Astrocyte (in vitro differentiated cells and primary cell): ENCODE measurements at places on chromosomes 12 and 14. TPM values are rescaled to one million over a fixed set of nuclear protein-coding genes. Genes with fewer than 3 reads are reported as not detected.

GRCh38 chr12:75825686-75826085 lies 205.9 kb downstream of the PHLDA1 start:
- DNase-seq = peak; percentile 97

GRCh38 chr14:92666251-92666650 lies 82.2 kb downstream of the LGMN start:
- no peak for DNase-seq

GRCh38 chr12:3078086-3078820 lies 1.1 kb downstream of the TSPAN9 start:
- DNase-seq = no peak

DNA sequence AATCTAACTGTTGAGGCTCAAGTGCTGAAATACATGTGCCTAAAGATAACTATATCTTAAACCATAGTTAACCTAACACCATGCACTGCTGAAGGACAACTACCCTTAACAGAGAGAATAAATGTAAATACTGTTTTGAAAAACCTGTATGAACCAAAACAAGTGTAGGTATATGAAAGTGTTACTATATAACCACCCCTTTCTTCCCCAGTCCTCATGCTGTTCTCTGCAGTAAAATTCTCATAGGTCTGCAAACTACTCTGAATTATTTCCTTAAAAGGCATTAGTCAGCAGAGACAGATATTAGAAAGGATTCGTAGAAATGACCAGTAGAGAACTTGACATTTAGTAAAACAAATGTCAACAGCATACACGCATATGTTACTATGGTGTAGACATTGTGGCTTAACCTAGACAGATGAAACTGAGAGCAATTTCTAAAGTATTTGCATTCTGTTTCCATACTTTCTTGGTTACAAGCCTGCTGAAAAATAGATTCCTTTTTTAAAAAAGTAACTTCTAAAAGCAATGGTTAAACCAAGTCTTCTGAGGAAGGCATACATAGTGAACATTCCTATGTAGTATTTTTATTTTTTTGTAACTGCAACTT lies 13.9 kb downstream of the CSRP2 start:
- DNase-seq = peak; percentile 43

DNA sequence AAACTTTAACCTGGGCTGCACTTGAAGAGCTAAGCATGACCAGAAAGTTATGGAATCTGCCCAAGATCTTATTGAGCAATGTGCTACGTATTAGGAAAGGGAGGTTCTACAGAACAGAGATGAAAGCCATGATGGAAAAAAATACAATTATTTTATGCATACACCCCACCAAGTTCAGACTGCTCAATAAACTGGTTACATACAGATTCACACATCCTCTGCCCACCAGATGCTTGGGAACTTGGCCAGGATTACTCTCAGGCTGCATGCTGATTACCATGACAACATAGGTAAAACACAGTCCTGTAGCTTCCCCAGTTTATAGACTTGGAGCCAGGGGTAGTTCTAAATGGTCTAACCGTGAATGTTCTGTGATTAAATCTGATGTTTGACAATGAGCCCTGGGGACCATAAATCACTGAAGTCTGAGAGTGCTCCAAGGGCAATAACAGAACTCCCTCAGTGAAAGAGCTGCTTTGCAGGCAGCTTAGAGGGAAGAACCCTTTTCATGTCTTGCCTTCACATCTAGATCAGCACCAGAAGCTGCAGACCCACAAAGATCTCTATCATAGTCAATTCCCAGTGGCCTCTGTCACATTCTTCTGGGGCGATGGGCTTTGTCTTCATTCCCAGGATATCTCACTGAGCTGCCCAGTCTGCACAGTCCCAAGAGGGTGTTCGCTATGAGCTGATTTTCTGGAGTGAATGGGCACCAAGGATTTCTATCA lies 232.2 kb downstream of the EMP1 start:
- peak; percentile 3 for DNase-seq

- no peak for DNase-seq
Measured at GRCh38 chr12:54998958-54999510, 14.5 kb upstream of the TESPA1 start.

- DNase-seq = no peak
Measured at GRCh38 chr14:60235440-60235839, 13.6 kb upstream of the PPM1A start.

DNA sequence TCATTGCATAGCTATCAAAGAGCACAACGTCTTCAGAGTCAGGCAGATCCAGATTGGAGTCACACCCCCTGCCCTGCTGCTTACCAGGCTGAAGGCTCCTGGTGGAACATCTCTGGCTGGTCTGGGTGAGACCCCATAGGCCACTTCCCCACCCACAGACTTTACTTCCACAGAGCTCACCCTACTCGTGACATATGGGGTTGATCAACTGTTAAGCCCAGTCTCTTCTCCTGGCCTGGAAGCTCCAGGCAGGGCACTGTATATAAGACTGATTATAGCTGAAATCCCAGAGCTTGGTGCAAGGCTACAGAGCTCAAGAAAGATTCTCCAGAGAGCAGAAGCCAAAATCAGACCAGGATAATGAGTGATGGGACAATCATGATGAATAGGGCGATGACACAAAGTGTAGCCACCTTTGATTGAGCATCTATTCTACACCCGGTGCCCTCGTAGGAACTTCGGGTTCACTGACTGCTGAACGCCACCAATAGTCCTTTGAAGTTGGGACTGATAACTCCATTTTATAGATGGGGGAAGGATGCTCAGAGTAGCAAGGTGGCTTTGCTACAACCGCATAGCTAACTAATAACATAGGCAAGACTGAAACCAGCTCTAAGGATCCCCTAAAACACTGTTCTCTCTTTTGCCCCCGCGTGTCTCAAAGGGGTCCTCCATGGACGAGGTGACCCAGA lies 287.8 kb downstream of the BCL11B start:
- DNase-seq = no peak

DNA sequence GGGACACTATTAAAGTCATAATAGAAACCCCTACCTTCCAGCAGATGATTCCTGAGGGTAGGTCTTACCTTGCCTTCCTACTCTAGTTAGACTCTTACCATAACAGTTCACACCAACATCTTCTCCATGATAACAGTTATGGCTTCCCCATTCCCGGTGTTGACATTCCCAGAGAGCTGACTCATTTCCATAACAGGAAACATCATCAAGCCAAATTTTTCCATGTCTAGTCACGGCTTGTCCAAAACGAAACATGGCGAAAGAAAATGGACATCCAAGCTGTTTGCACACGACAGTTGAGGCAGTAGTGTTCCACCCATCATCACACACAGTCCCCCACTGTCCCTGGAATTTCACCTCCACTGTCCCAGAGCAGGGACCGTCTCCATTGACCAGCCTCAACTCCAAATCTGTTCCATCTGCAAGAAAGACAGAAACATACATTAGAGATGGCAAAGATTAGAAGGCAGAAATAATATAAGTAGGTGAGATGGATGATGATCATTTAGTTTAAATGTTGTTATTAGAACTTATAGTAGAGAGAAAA lies 10.6 kb downstream of the CD163L1 start:
- peak; percentile 66 for DNase-seq

- DNase-seq = peak; percentile 93
Measured at GRCh38 chr14:65179918-65180724, 77.8 kb upstream of the MAX start.

DNA sequence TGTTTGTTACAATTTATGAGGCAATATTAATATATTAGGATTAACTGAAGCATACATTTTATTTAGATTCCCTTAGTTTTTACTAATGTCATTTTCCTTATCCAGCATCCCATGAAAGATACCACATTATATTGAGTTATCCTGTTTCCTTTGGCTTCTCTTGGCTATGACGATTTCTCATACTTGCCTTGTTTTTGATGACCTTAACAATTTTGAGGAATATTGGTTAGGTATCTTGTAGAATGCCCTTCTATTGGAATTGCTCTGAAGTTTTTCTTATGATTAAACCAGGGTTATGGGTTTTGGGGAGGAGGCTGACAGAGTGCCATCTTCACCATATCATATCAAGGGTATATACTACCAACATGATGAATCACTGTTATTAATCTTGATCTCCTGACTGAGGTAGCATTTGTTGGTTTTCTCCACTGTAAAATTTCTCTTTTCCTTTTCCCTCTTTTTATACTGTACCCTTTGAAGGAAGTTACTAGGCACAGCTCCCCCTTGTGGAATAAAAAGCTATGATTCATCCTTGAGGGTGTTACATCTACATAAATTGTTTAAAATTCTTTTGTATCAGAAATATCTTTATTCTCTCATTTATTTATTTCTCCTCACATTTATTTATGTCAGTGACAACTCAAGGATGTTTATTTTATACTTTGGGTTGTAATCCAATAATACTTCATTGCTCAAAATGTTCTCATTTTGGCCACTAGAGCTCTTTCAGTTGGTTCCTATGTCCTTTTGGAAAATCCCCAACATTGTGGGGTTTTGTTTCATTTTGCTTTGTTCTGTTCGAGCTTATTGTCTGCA lies 239.0 kb downstream of the SLC16A7 start:
- peak; percentile 8 for DNase-seq

DNA sequence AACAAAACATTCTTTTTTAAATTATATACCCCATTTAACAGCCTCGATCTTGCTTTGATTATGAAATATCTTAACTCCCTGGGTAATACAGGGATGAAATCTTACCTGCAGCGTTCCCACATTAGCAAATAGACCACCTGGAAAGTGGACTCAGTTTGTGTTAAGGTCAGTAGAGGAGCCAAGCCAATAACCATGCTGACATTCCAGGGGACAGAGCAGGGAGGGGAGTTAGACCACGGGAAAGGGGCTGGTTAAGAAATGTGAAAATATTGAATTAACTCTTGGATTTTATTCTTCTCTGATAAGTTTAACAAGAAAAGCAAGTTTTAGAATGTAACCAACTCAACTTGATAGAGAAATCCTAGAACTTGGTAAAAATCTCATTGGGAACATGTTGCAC lies 144.9 kb upstream of the CLEC14A start:
- DNase-seq = no peak

- no peak for DNase-seq
Measured at GRCh38 chr14:52283099-52283498, 15.6 kb downstream of the PTGDR start.

- DNase-seq = no peak
Measured at GRCh38 chr14:74394549-74394948, 31.5 kb downstream of the SYNDIG1L start.

GRCh38 chr14:30214461-30215090 lies 286.9 kb upstream of the PRKD1 start:
- DNase-seq = peak; percentile 58

- no peak for DNase-seq
Measured at GRCh38 chr12:124517260-124518050, 50.0 kb downstream of the NCOR2 start.

- DNase-seq = no peak
Measured at GRCh38 chr12:13443028-13443427, 246.5 kb downstream of the EMP1 start.

DNA sequence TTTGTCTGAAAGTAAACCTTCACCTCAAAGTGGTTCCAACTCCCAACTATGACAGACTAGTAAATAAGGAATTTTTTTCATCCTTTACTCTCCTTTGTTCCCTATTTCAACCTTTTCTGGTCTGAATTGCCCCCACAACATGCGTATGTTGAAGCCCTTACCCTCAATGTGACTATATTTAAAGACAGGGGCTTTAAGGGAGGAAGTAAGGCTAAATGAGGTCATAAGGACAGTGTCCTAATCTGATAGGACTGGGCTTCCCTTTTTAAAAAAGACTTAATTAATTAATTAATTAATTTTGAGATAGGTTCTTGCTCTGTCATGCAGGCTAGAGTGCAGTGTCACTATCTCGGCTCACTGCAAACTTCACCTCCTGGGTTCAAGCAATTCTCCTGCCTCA lies 86.3 kb downstream of the VCPKMT start:
- DNase-seq = no peak

GRCh38 chr12:96195845-96196451 lies 1.8 kb downstream of the ELK3 start:
- DNase-seq = peak; percentile 83

DNA sequence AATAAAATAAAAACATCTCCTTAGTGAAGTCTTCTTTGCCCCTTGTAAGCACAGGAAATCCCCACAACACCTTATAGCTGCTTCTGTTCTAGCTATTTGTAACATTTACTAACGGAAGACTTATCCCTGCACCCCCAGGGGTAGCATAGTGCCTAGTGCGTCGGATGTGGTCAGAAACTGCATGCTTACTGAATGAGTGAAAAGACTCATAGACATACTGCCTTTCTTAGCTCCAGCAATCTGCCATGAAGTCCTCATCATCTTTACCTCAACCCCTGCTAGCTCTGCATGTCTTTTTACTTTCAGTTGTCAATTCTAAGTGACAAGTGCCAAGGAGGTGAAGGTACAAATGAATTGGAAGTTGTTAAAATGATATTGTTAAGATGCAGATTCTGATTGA lies 12.9 kb downstream of the RIOX1 start:
- DNase-seq = peak; percentile 75

- no peak for DNase-seq
Measured at GRCh38 chr12:4012977-4013968, 140.1 kb upstream of the PARP11 start.

DNA sequence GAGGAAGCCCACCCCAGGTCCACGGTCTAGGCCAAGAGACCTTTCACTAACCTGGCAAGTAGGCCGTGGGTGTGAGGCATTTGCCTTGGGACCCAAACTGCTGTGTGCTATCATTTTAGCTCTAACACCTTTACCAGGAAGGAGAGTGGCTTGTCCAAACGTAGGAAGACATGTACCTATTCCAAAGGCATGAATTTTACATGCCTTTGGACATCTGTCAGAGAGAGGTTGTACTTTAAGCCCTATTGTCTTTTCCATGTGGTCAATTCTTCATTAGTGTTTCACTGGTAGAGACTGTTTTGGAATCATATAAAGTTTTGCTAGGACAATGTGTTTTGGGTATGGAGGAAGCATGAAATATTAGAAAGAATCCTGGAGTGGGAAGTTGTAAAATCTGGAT lies 148.8 kb downstream of the SLC41A2 start:
- no peak for DNase-seq

Gene PTPRB
- total RNA-seq = 2.2 and 2.5 TPM in 2 replicates

Gene ESRRB
- not detected in 2 replicates for total RNA-seq

Gene TMEM132C
- not detected in 2 replicates for total RNA-seq

Gene CPM
- total RNA-seq = 2.7 and 3.5 TPM in 2 replicates

Gene TESPA1
- total RNA-seq = 0.23 and 0.55 TPM in 2 replicates

Gene GPRC5A
- total RNA-seq = 4.2 and 12.5 TPM in 2 replicates

Gene NANOG
- 0.16 and 0.94 TPM in 2 replicates for total RNA-seq

Gene CRACR2A
- total RNA-seq = 0.96 and 1.5 TPM in 2 replicates

Gene AQP2
- total RNA-seq = not detected in 2 replicates

Gene HDAC7
- 76.3 and 92.2 TPM in 2 replicates for total RNA-seq
